Stimulated activated CD8-positive, alpha-beta memory T cell treated with anti-CD3 and anti-CD28 coated beads, Interleukin-15, amount 100 ng/mL, for 1 hour (primary cell): ENCODE measurements at places on chromosomes 3 and 15.
A peak's percentile ranks its signal among the peaks of the same experiment; 100 is the strongest.

GRCh38 chr3:142244056-142244455 lies 18.7 kb upstream of the GK5 start:
- DNase-seq: no peak

GRCh38 chr3:69628951-69629350 lies 110.3 kb upstream of the MITF start:
- DNase-seq: no peak

- DNase-seq: no peak
Measured at GRCh38 chr3:112670824-112671223, 29.9 kb upstream of the CCDC80 start.

DNA sequence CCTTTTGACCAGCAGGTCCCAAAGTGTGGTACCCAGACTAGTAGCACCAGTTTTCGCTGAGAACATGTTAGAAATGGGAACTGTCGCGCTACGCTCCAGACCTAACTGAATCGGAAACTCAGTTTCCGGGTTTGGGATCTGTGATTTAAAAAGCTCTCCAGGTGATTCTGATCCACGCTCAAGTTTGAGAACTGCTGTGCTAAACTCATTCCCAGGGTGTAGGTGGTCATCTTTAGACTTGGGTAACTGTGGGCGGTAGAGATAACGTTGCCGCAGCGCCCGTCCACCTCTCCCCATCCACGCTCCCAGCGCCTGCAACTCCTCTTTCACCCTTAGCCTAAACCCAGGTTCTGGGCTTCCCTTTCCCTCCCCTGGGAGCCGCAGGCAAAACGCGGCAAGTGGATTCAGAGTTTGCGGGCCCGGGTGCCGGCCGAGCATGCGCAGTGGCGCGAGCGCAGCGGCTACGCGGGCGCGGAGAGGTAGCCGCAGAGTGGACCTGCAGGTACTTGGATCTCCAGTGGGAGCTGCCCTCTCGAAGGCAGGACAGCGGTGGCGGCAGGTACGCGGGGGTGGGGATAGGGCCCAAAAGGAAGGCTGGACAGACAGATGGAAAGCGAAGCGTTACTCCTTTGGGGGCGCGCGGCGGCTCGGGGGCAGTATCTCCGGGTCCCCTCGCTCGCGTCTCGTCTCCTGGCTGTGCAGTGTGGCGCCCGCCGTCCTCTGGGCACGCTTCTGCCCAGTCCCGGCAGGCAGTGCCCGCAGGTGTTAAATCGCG lies at the start of gene PLS1:
TSS of gene PLS1 (plus strand) at position 443 of the 775 bp plus-strand sequence. CDS start 67,845 bp downstream, outside the sequence.
- peak; percentile 71 for DNase-seq

GRCh38 chr3:99365396-99365795 lies 273.0 kb upstream of the COL8A1 start:
- no peak for DNase-seq

GRCh38 chr3:173622166-173622565 lies 224.6 kb downstream of the NLGN1 start:
- DNase-seq: no peak

DNA sequence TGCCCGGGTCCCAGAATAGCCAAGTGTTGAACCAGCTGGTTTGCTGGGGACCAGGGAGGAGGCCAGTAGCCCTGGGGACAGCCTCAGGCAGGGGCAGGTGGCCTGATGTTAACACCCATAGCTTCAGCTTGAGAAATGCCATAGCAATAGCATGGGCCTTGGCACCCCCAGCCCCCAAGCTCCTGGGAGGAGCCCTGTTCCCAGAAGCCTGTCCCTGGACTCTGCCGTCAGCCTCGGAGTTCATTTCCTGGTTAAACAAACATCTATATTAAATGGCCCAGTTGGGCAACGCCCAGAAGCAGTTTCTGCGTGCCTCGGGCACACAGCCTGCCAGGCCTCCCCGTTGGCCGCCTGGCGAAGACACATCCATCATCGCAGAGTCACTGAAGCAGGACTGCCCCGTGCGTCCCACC lies 58.2 kb downstream of the FGD5 start:
- DNase-seq: no peak

- DNase-seq: no peak
Measured at GRCh38 chr3:34066328-34066727, 267.9 kb downstream of the PDCD6IP start.

- DNase-seq: no peak
Measured at GRCh38 chr15:68691705-68692104, 112.9 kb downstream of the CORO2B start.

DNA sequence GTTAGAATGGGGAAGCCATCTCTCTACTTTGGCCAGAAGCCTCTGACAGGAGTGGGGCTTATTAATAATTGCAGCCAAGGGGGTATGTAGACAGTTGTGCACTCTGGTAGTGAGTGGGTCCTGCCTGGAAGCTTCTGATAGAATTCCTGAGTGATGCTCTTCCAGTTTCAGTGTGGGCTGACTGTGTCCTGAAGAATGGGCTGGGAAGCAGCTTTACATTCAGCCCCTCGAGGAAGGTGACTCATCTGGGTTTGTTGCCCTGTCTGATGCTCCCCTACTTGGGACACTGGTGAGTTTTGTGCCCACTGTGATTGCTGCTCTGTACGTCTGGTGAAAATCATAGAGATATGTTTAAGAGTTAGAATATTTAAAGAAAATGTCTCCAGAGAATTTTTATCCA lies 444.7 kb upstream of the RBMS3 start:
- DNase-seq: no peak

GRCh38 chr15:98937413-98938104 lies 70.0 kb downstream of the PGPEP1L start:
- DNase-seq: no peak

GRCh38 chr3:100869787-100870186 lies 123.4 kb downstream of the ABI3BP start:
- DNase-seq: no peak

DNA sequence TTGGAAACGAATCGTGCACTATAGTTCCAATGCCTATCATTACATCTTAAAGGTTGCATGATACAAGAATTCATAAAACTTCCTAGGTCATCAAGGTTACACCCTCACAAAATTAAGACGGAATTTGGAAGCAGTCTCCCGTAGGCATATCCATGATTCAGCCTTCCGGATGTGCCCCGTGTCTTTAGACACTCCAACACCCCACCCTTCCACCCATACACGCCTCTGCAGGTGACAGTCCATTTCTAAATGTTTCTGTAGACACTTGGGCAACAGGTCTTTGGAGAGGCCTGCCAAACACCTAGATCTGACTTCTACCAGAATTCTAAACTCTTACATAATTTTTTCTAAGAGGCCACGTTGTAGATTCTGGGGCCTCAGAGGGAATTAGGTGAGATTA lies 49.8 kb downstream of the LDHAL6B start:
- DNase-seq: no peak

GRCh38 chr3:29591579-29591978 lies 310.7 kb downstream of the RBMS3 start:
- DNase-seq: no peak

DNA sequence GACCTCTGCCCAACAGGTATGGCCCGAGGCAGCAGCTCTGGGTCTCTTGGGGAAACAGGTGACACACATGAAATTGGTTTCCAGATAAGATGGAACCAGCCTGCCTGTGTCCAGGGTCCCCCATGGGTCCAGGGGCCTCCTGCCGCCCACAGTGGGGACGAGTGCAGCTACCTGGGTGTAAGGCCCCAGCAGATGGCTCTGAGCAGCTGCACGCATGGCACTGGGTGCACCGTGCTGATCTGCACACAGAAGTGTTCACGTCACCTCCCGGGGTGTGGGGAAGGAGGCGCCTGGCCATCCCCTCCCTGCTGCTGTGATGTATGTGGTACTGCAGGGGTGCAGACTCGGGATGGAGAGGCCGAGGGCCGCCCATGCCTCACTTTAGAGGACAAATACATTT lies 63.6 kb downstream of the NIPA2 start:
- no peak for DNase-seq

- DNase-seq: no peak
Measured at GRCh38 chr3:136898954-136899353, 36.9 kb downstream of the NCK1 start.

GRCh38 chr3:144375088-144375487 lies 403.5 kb downstream of the DIPK2A start:
- DNase-seq: no peak

DNA sequence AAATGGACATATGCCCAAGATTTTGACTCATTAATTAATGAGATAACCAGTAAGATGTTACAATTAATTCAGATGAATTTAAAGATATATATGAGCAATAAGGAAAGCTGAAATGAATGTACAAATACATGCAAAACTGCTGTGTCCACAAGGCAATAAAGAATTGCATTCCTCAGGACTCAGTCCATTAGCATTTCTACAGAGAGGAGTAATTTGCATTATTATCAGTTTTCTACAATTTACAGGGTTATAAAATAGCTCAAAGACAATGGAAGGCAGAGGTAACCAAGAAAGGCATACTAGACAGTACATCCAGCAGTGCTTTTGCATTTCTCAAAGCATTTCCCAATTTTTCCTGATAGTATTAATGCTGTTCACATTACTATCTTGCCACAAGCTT lies 377.1 kb upstream of the GOLIM4 start:
- no peak for DNase-seq

GRCh38 chr3:24270204-24270691 lies 224.4 kb downstream of the THRB start:
- DNase-seq: no peak

DNA sequence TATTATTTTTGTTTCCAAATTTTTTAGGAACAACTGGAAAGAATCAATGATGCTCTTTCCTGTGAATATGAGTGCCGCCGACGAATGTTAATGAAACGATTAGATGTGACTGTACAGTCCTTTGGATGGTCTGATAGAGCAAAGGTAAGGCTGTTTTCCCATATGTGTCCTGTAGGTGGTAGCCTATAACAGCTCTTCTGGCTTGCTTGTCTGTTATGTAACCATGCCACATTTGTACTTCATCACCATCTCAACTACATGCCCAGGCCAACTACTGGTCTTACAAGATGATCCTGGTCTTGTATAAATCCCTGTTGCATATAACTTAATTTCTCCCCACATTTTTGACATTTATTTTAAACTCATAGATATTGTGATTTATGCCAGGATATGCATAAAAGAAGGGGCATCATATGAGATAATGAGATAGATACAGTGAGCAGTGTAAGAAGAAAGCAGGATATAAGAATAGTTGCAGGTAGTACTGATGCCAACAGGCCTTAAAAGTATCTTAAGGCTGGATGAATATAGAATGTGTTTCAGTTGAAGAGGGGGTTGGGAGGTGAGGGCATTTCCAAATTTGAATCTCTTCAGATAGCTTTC lies 20.3 kb downstream of the FAM98B start:
- no peak for DNase-seq

- DNase-seq: no peak
Measured at GRCh38 chr3:23111797-23112196, 91.3 kb upstream of the UBE2E2 start.

GRCh38 chr3:156817646-156818272 lies 8.4 kb upstream of the LEKR1 start:
- DNase-seq: no peak

DNA sequence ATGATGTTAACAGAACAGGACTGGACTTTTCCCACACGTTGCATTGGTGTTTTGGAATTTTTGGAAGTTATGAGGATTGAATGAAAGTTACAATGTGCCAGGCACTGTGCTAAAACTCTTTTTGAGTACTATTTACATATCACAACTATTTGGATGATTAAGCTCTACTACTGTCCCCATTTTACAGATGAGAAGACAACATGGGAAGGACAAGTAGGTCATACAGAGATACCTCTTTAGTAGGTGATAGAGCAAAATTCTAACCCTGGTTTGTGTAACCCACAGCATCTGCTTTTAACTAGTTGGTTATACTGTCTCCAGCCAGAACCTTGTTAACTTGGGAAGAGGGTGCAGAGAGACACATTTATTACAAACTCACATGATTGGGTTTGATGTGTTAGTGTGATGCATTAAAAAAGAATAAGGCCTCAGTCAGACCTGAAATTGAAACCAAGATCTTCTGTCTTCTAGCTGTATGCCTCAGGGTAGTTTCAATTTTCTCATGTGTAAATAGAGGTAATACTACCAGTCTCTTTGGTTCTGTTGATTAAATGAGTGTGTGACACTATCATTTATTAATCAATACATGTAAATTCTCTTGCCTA lies 1.4 kb downstream of the NDUFB4 start:
- no peak for DNase-seq
